ENCODE measurements at places on chromosomes 12 and 14. TPM values are rescaled to one million over a fixed set of nuclear protein-coding genes. Genes with fewer than 3 reads are reported as not detected.

The NRIP2 gene
- not detected for total RNA-seq

DNA sequence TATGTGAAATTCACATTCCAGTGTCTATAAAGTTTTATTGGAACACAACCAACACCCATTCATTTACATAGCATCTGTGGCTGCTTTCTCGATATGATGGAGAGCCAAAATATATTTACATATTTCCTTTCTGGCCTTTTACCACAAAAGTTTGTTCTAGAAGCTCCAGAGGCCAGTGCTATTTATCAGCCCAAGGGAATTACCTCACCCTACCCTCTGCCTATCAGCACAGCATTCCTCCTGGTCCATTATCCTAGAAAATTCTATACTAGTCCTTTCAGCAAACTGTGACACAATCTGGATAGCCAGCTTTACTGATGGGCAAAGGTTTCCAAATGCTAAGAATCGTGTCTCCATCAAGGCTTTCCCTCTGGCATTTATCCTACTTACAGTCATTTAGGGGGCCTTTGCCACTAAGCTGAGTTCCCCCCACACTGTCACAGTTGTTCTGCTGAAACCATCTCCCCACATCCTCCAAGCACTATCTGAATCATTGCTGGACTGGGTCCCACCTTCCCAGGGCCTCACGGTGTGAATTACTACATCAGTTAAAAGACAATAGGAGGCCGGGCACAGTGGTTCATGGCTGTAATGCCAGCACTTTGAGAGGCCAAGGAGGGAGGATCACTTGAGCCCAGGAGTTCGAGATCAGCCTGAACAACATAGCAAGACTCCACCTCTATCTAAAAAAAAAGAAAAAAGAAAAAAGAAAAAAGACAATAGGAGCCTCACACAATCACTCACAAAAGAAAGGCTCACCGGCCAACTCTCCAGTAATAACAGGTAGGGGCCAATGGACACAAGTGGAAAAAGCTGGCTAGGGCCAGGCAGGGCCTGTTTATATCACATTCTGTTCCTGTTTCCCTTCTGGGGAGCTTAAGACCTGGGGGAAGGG is 12.1 kb downstream of the SYNE3 start:
- DNase-seq, result no peak
- peaks cover 5% of the 10 kb centered on the region for H3K36me3 ChIP-seq
- no peak overlapping the region for H3K4me3 ChIP-seq
- peaks cover 47% of the 10 kb centered on the region for H3K4me1 ChIP-seq

- no peak overlapping the region for H3K4me3 ChIP-seq
- H3K36me3 ChIP-seq, result no peaks in the 10 kb centered on the region
- no peaks in the 10 kb centered on the region for H3K27me3 ChIP-seq
- DNase-seq, result no peak
- H3K4me1 ChIP-seq, result peaks cover 72% of the 10 kb centered on the region
These were observed 109.9 kb downstream of the DAD1 start for GRCh38 chr14:22479132-22479531.

The SLIRP gene
- 33.1 TPM for total RNA-seq

DNA sequence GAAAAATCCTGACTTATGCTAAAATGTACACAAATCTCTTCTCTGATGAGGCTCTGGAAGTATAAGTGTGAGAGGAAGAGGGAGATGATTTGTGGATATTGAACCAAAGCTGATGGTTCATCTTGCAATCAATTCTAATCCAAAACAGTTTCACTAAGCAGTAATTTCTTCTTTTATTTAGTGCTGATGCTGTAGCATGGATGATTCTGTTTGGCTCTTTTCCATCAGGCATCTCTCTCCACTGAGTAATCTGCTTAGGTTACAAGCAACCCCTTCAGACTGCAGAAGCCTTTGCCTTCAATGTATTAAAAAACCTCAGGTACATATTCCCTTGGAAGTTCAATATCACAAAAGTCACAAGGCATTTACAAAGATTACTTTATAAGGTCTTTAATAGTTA is 159.1 kb upstream of the CCDC198 start:
- no peaks in the 10 kb centered on the region for H3K4me1 ChIP-seq
- no peak for DNase-seq
- no peaks in the 10 kb centered on the region for H3K27me3 ChIP-seq
- H3K4me3 ChIP-seq, result no peak overlapping the region

GRCh38 chr12:9643266-9643660 is 26.2 kb upstream of the CLEC2D start:
- H3K4me1 ChIP-seq, result peaks cover 26% of the 10 kb centered on the region
- H3K27me3 ChIP-seq, result no peaks in the 10 kb centered on the region
- peak overlapping the region; percentile 41 for H3K27ac ChIP-seq
- H3K4me3 ChIP-seq, result peak overlapping the region; percentile 44
- DNase-seq, result no peak

The AMDHD1 gene
- total RNA-seq, result 1.6 TPM

DNA sequence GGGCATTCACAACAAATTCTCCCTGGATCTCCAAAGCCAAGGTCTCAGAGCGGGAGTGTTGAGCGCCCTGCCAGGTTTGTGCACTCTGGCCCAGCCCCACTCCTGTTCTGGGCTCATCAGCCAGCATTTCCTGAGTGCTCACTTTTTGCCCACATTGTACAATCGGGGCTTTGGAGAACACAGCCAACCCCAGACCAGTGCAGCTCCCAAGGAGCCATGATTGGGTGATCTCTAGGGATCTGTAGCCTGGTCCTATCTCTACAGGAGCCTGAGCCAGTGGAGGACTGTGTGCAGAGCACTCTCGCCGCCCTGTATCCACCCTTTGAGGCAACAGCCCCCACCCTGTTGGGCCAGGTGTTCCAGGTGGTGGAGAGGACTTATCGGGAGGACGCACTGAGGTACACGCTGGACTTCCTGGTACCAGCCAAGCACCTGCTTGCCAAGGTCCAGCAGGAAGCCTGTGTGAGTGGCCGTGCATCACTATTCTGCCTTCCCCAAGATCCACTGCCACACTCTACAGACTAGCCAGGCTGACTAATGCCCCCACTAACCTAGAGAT is 2.8 kb downstream of the ARHGEF40 start:
- peaks cover 44% of the 10 kb centered on the region for H3K4me1 ChIP-seq
- H3K4me3 ChIP-seq, result no peak overlapping the region
- DNase-seq, result no peak
- H3K27ac ChIP-seq, result no peak overlapping the region

- no peaks in the 10 kb centered on the region for H3K27me3 ChIP-seq
- H3K4me3 ChIP-seq, result no peak overlapping the region
- no peak for DNase-seq
These were observed 29.4 kb downstream of the POLR3B start for GRCh38 chr12:106386813-106387535.

- no peak for DNase-seq
- peaks cover 20% of the 10 kb centered on the region for H3K4me1 ChIP-seq
- H3K36me3 ChIP-seq, result peaks cover 21% of the 10 kb centered on the region
- H3K27me3 ChIP-seq, result no peaks in the 10 kb centered on the region
- H3K27ac ChIP-seq, result no peak overlapping the region
- H3K4me3 ChIP-seq, result no peak overlapping the region
These were observed 2.8 kb downstream of the VPS29 start for GRCh38 chr12:110498984-110499706.

GRCh38 chr12:3885277-3886094 is 12.3 kb upstream of the PARP11 start:
- no peak for DNase-seq
- no peak overlapping the region for H3K27ac ChIP-seq
- no peak overlapping the region for H3K4me3 ChIP-seq
- no peaks in the 10 kb centered on the region for H3K27me3 ChIP-seq

DNA sequence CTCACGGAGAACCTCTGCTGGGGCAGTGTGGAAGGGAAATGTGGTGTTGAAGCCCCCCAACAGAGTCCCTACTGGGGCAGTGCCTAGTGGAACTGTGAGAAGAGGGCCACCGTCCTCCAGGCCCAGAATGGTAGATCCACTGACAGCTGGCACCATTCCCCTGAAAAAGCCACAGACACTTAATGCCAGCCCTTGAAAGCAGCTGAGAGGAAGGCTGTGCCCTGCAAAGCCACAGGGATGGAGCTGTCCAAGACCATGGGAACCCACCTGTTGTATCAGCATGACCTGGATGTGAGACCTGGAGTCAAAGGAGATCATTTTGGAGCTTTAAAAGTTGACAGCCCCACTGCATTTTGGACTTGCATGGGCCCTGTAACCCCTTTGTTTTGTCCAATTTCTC is 363.5 kb upstream of the PRICKLE1 start:
- no peak overlapping the region for H3K27ac ChIP-seq
- no peak overlapping the region for H3K4me3 ChIP-seq
- no peaks in the 10 kb centered on the region for H3K27me3 ChIP-seq
- no peak for DNase-seq
- no peaks in the 10 kb centered on the region for H3K36me3 ChIP-seq
- no peaks in the 10 kb centered on the region for H3K4me1 ChIP-seq

The TAS2R30 gene
- 6.9 TPM for total RNA-seq

The COX8C gene
- not detected for total RNA-seq

DNA sequence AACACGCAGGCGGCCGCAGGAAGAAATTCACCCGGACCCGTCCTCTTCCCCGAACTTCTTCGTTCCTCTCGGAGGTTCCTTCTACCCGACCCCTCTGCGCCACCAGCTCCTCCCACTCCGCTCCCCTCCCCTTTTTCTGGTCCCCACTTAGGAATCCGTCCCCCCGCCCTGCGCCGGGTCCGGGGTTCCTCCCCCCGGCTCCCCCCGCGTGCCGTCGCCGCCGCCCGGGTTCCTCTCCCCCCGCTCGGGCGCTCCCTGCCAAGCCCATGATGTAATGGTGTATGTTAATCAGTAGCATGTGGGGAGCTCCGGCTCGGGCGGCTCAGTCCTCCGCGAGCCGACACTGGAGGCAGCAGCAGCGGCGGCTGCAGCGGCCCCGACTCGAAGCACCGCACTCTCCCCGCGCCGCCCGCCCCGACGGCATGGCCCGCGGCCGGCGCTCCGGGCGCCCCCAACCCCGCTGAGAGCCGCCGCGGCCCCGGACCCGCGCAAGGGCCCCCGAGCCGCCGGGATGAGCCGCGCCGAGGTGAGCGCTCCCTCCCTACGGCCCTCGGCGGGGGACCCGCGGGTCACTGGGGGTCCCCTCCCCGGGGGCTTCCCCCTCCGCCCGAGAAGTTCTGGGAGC is 1.0 kb upstream of the SAMD4A start:
- peak overlapping the region; percentile 62 for H3K27ac ChIP-seq
- DNase-seq, result peak; percentile 54
- H3K4me3 ChIP-seq, result peak overlapping the region; percentile 52

DNA sequence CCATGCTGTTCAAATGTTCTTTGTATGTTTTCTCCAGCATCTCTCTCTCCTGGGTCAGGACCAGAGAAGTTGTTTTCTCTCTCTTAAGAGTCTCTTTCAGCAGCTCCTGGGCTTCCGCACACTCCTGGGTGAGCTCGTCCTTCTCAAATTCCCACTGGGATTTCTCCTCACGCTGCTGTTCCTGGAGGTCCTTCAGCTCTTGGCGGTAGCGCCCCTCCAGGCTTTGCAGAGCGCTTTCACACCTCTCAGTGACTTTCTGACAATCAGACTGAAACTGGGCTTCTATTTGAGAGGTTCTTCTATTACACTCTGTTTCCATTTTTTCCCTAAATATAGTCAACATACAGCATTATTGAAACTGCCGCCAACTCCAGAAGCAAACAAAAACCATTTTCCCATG is 72.7 kb downstream of the NIN start:
- DNase-seq, result no peak
- H3K36me3 ChIP-seq, result peaks cover 79% of the 10 kb centered on the region

The WNT5B gene
- total RNA-seq, result not detected

The RPL36AL gene
- total RNA-seq, result 150 TPM

The DPPA3 gene
- not detected for total RNA-seq

GRCh38 chr12:132734206-132734605 is 23.6 kb downstream of the PGAM5 start:
- H3K27me3 ChIP-seq, result no peaks in the 10 kb centered on the region
- DNase-seq, result no peak
- H3K4me3 ChIP-seq, result no peak overlapping the region
- no peaks in the 10 kb centered on the region for H3K4me1 ChIP-seq
- no peak overlapping the region for H3K27ac ChIP-seq
- H3K36me3 ChIP-seq, result peaks cover 65% of the 10 kb centered on the region

The KRT77 gene
- not detected for total RNA-seq

The KRT74 gene
- total RNA-seq, result 1.2 TPM

The RDH16 gene
- 1.6 TPM for total RNA-seq

DNA sequence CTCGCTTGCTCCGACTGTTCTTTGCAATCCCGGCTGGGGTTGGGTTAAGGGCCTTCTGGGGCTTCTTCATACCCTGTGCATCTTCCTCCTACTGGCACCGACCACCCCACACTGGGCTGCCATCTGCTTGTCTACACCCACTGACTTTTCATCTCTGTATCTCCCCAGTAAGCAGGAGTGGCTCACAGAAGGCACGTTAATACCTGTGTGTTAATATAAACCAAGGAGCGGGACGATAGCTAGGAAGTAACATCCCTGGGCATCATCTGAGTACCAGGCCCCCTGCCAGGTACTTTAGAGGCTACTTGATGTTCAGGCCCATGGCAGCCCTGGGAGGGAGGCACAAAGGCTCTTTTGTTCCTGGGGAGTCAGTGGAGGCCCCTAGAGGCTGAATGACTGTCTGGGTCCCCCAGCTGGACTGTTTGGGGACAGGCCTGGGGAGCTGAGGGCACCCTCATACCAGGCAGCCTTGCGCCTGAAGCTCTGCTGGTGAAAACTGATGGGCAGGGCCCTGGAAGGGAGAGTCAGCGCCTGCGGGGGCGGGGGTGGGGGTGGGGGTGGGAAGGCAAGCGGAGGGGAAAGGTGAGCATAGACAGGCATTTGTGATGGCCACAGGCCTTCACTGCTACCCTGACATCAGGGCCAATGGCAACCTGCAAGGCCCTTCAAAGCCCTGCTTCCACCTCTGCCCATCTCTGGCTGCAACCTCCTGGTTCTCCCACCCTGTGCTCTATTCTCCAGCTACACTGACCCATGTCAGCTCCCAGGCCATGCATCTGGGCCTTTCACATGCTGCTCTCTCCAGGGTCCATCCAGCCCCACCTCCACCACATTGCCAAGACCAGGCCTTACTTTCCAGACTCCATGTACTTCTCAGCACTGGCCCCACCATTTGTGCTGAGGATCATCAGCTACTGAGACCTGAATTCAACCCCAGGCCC is 34.2 kb upstream of the DEGS2 start:
- H3K36me3 ChIP-seq, result no peaks in the 10 kb centered on the region
- H3K4me1 ChIP-seq, result peaks cover 18% of the 10 kb centered on the region
- DNase-seq, result peak; percentile 21
- peak overlapping the region; percentile 91 for H3K27ac ChIP-seq
- H3K4me3 ChIP-seq, result peak overlapping the region; percentile 17
- no peaks in the 10 kb centered on the region for H3K27me3 ChIP-seq

The TMCC3 gene
- total RNA-seq, result 29.3 TPM

DNA sequence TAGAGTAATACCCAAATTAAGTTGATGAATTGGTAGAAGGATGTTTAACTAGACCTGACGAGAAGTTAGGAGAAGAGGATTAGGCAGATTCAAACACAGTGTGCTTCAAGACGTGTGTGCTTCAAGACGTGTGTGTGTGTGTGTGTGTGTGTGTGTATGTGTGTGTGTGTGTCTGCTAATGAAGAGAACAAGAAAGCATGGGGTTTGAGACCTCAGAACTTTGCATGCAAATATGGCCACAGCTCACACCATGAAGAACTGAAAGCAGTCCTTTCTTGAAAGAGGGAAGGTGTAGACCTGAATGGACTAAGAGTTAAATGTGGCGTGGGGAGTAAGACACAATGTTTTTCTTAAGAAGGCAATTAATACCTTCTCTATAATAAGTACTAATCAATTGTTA is 32.5 kb upstream of the SSPN start:
- H3K27me3 ChIP-seq, result no peaks in the 10 kb centered on the region
- DNase-seq, result no peak
- H3K4me1 ChIP-seq, result peaks cover 5% of the 10 kb centered on the region
- H3K4me3 ChIP-seq, result no peak overlapping the region
- no peak overlapping the region for H3K27ac ChIP-seq

All from natural killer cell (primary cell).